ENCODE measurements at places on chromosomes 4 and X.
A peak's percentile ranks its signal among the peaks of the same experiment; 100 is the strongest.

DNA sequence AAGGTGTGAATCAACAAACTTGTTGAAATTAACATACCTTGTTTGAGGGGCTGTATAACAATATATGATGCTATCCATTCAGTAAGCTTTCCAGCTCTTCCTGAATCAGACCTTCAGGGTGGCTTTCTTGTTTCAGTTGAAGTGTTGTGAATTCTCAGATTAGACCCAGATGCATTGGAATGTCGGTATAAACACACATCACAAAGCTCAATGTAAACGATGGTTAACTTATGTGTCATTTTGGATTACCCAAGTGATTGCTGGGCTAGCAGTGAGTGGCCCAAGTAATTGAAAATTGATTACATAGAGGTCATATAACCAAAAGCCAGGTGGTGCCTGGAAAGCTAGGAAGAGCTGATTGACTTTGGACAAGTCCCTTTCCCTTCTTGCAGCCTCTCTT, 115.0 kb downstream of the SHROOM4 start:
- DNase-seq, result no peak

DNA sequence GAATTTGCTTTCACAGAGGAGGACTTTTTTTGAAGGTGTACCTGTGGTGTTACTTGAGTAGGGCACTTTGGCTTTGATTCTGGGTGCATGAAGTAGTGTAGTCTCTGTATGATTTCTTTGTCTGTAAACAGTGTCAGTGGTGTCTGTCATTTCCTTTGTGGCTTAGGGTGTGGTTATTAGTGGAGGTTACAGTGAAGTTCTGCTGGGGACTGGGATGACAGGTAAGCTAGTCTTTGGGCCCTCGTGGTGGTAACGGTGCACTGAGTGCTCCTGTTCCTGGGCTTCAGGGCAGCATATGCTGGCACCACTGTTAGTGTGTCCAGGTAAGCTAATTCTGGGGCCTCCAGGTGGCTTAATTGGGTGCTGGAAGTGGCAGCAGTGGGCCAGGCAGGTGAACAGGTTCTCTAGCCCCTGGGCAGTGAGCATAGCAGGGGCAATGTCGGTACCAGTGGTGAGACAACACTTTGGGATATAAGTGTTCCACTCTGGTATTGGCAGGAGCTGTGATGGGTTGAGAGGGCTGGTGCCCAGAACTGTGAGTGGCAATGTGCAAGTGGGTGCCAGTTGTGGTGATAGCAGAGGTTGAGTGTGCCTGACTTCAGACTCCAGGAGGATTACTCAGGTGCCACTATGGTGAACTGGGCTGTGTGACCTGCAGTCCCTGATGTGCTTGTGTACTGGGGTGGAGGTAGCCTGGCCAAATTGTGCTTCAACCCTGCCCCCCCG, 26.0 kb upstream of the VSIG1 start:
- no peak for DNase-seq

DNA sequence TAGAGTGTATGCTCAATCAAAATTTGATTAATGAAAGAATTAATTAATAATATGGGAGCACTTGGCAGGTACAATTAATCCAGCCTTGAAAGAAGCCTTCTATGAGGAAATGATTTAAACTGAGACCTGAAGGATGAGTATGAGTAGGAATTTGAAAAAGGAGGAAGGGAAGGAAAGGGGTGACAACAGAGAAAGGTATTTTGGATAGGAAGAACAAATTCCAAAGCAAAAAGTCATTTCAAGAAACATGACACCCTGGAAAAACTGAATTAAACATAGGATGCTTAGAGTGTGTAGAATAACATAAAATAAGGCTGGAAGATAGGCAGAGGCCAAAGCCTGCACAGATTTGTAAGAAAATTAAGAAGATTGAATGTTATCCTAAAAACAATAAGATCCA, 29.6 kb downstream of the PHOX2B start:
- peak; percentile 40 for DNase-seq

DNA sequence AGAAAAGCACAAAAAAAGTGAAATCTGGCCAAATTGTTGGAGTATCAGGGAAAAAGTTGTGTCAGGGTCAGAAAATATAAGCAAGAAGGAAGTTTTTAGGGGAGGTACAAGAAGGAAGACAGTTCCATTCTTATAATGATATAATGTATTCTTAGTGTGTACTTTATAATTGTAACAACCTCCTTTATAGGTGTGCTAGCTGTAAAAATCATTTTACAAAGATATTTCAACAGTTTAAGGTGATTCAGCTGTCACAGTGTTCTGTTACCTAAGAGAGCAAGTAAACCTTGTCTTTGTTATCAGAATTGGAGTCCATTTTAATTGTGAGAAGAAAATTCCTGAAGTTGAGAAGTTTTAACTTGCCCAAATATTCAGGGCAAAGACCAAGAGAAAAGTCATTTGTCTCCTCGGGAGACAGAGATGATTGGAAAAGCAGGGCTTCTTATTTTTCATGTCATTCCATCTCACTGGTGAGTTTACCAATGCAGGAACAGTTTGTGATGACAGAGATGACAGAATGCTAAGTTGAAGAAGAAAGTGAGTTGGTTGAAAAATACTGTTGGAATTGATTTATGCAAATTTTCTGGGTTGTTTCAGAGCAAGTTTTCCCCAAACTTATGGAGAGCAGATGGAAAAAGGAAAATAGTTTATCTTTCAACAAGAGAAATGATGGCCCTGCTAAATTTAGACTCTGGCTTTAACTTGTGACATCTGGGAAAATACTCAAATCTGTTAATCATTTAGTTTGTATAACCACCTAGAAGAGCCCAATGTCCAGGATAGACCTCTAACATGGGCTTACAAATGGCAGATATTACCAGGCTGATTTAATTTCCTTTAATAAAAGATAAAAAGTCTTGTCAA, 14.8 kb downstream of the INTS6L start:
- no peak for DNase-seq

- DNase-seq, result no peak
Observed at GRCh38 chrX:154029439-154029838, 9.7 kb upstream of the IRAK1 start.

- no peak for DNase-seq
Observed at GRCh38 chr4:142781114-142781513, 65.0 kb downstream of the INPP4B start.

DNA sequence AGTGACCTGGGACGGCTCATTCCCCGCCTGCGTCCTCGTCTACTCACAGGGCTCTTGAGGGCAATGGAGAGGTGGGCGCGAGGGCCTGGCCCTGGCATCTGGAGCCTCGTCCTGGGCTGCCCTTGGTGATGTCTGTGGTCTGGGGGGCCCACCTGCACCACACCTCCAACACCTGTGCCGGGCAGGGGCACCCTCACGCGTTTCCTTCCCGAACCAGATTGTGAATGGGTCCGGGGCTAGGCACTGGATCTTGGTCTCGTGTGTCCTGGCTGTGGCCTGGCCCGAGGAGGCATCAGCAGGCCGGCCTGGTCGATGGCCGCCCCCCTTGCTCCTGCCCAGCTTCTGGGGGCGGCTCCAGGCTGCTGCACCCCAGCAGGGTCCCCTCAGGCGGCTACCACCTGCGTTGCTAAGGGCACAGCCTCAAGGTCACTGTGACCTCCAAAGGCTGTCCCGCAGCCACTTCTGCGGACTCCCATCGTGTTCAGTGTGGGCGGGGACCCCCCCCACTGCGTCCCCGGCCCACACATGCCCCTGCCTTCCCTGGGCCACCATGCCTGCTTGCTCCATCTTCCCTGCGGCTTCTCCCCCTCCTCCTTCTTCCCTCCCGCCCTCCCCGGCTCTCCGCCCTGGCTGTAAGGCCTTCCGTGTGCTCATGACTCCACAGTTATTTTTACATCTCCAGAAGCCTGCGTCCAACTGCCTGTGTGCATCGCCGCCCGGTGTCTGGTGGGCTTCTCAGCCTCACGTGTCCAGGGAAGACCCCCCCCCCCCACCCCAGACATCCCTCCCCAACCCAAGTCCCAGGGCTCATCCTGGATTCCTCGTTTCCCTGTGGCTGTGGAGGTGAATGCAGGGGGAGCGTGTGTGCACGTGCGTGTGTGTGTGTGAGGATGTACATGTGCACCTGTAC, 3.8 kb downstream of the DOK7 start:
- DNase-seq, result no peak

- DNase-seq, result no peak
Observed at GRCh38 chr4:183380901-183381300, 58.7 kb upstream of the CLDN24 start.

GRCh38 chr4:173855015-173855414, 325.0 kb upstream of the HAND2 start:
- no peak for DNase-seq

DNA sequence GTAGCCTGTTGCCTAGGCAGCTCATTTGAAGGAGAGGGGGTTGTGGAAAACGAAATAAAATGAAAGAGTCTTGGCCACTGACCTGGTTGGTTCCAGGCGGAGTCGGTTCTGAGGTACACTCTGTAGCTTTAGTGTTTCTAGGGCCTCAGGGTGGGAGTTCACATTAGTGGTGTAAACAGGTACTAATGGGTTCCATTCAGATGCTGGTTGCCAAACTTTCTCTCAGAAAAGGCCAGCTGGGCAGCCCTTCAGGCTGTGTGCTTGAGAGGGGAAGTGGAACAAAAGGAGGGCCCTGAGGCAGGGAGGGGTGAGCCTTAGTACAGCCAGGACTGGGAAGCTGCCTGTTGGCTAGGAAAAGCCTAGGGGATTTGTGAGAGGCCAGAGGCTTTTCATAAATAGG, 24.8 kb downstream of the NHSL2 start:
- DNase-seq, result no peak

GRCh38 chr4:86935853-86936733, 1.3 kb downstream of the AFF1 start:
- no peak for DNase-seq

DNA sequence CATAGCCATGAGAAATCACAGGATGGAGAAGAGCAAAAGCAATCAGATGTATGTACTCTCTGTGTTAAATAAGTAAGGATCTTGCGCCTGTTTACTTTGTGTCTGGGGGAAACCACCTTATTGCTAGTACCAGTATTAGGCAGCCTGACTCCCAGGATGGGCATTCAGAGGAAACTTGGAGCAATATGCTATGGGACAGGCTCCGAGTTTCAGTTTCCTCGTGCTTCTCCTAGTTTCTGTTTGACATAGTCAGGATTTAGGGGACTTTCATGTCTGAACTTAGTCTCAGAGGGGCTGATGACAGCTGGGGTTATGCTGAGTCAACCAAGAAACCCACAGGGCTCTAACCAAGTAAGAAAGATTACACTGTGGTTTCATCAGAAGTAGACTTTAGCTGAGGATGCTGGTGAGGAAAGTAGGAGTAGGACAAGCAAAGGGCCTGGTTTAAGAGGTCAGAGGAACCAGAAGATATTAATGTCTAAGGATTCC, 13.5 kb downstream of the NSUN7 start:
- peak; percentile 78 for DNase-seq

DNA sequence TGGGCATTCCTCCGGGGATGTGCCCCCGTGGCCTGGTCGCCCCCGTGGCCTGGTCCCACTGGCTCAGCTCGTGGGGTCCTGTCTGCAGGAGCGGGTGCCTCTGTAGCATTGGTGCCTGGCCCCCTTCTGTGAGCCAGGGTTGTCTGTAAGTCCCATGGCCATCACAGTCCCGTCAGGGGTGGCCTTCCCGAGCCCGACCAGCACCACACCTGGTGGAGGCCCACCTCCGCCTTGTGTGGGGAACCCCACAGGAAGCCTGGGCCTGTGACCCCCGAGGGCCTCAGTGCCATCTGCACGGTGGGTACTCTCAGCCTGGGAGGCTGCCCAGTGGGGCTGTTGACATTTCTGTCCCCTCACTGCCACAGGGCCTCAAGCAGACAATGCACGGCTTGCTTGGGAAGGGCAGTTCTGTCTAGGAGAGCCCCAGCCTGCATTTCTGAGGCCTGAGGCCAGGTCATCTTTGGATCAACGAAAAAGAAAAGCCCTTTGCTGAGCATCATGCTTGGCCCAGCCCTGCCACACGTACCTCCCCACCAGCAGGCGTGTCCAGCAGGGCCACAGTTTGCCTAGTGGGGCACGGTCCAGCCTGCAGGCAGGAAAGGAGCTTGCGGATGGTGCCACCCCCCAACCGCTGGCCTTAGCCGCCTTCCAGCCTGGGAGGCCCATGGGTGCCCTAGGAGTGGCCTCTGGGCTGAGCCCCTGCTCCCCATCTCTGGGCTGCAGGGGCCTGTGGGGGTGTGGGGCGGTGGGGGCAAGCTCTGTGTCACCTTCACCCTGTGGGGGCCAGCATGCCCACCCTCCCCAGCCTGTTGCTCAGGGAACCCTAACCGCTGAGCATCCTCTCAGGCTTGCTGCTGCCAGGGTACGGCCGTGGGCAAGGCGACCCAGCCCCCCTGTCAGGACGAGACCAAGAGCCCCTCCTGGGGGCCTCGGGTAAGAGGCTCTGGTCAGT, 23.2 kb downstream of the NKX1-1 start:
- no peak for DNase-seq

DNA sequence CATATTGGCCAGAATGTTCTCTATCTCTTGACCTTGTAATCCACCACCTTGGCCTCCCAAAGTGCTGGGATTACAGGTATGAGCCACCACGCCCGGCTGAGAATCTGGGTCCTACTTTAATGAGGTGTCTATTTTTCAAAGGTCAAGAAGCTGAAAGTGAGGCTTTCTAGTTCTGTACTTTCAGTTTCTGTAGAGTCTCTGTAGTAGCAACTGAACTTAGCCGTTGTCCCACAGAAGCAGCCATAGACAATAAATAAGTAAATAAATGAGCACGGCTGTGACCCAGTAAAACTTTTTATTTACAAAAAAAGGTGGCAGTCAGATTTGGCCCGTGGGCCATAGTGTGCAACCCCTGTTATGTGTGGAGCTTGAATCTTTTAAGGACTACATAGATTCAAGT, 92.0 kb downstream of the FNIP2 start:
- no peak for DNase-seq

DNA sequence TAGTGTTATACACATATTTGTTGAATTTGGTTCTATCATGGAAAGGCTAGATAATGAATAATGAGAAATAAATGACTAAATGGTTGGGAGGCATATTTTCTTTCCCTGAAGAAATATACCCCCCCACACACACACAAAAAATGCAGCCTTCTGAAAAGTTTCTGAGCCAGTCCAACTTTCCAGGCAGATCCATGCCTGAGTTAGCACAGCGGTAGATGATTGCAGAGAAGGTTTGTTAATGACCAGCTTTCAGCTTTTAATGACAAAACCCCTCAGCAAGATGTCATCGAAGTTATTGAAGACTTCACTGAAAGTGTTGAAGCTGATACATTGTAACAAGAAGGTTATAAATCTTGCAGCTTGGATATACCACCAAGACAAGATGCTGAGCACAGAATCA, 61.4 kb downstream of the GBA3 start:
- DNase-seq, result no peak

GRCh38 chr4:41572516-41572915, 34.6 kb downstream of the LIMCH1 start:
- DNase-seq, result no peak

DNA sequence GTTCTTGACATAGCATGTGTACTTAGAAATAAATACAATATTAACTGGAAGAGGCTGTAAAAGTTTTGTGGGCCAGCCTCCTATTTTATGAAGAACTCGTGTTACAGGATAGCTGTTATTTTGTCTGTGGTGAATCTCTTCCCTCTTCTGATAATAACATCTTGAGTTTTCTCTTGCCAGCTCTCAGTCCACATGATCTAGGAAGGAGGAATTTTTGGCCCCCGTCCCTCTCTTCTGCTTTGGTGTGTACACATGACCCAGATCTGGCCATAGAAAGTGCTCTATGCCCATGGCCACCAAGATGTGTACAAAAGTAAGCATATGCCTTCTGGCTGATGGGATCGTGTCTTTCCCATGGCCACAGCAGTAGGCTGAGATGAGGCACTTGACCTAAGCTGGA, 108.0 kb upstream of the LEF1 start:
- DNase-seq, result no peak

- DNase-seq, result no peak
Observed at GRCh38 chr4:149248191-149248764, 567.4 kb downstream of the IQCM start.

GRCh38 chr4:108449129-108449528, 171.2 kb upstream of the RPL34 start:
- DNase-seq, result no peak

GRCh38 chrX:13046141-13046855, 1.9 kb upstream of the FAM9C start:
- DNase-seq, result peak; percentile 44

All from fibroblast of skin of left quadriceps (primary cell).